ENCODE measurements at places on chromosomes 1 and 21. TPM values are rescaled to one million over a fixed set of nuclear protein-coding genes. Genes with fewer than 3 reads are reported as not detected.

Gene CHI3L2
- 0.82 TPM for total RNA-seq

DNA sequence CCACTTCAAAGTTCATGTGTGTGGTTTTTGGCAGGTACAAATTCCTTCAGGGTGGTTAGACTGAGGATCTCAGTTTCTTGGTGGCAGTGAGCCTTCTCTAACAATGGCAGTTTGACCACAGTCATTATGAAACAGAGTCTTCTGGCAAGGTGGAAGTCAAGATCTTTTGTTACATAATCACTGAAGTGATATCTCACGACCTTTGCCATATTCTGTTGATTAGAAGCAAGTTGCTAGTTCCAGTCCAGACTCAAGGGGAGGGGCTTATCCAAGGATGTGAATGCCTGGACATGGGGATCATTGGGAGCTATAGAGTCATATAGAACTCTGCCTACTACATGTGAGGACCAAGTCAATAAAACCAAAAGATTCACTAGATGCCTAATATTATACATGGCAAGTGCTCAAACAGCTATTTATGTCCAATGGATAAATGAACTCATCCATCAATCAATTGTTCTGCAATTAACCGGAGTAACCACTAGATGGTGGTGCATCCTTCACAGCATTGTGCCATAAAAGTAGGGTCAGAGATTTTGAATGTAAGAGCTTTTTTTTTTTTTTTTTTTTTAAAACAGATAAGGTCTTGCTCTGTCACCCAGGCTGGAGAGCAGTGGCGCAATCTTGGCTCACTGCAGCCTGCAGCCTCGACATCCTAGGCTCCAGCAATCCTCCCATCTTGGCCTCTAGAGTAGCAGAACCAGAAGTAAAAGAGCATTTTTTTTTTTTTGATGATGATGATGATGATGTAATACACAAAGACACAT lies 131.9 kb downstream of the CRB1 start:
- no peaks in the 10 kb centered on the region for H3K4me1 ChIP-seq
- H3K36me3 ChIP-seq, result no peaks in the 10 kb centered on the region
- no peak overlapping the region for H3K4me3 ChIP-seq
- H3K27me3 ChIP-seq, result no peaks in the 10 kb centered on the region

GRCh38 chr1:236508593-236509027 lies 15.2 kb upstream of the LGALS8 start:
- no peak overlapping the region for H3K4me3 ChIP-seq
- no peaks in the 10 kb centered on the region for H3K4me1 ChIP-seq
- H3K27me3 ChIP-seq, result no peaks in the 10 kb centered on the region
- DNase-seq, result no peak
- H3K36me3 ChIP-seq, result no peaks in the 10 kb centered on the region

- DNase-seq, result peak; percentile 35
- peaks cover 11% of the 10 kb centered on the region for H3K4me1 ChIP-seq
- peak overlapping the region; percentile 77 for H3K27ac ChIP-seq
- H3K4me3 ChIP-seq, result no peak overlapping the region
- peaks cover 11% of the 10 kb centered on the region for H3K27me3 ChIP-seq
- H3K36me3 ChIP-seq, result no peaks in the 10 kb centered on the region
Measured at GRCh38 chr1:3352299-3352951, 102.0 kb upstream of the ARHGEF16 start.

DNA sequence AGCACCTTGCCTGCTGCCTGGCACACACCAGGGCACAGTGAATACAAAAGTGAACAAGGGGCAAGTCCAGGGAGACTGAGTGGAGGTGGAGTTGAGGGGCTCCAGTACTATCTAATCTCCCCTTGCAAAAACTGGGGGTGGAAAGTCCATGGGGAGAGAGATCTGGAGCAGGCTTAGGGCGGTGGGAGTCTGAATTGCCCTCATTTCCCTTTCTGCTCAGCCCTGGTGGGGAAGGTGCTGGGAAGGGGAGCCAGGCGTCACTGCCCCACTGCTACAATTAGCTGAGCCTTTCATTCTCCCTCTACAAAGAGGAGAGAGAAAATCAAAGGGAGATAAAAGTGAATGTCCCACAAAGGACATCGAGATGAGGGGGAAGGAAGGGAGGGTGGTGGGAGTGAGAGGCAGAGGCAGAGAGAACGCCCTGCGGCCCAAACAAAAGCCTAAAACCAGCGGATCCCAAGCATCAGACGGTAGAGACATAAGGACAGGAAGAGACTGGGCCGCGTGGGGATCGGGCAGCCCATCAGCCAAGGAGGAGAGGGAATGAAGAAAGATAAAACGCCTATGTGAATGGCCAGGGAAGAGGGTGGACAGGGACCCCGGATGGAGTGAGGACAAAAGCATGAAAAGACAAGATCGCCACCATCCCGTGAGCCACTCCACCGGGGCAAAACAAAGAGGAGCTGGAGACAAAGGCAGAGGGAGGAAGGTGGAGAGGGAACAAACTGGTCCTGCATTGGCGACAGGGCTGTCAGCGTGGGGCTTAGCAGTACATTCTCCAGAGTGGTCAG lies 46.8 kb upstream of the SOX13 start:
- H3K36me3 ChIP-seq, result no peaks in the 10 kb centered on the region
- H3K27me3 ChIP-seq, result no peaks in the 10 kb centered on the region
- H3K4me3 ChIP-seq, result no peak overlapping the region
- H3K27ac ChIP-seq, result no peak overlapping the region
- no peaks in the 10 kb centered on the region for H3K4me1 ChIP-seq

DNA sequence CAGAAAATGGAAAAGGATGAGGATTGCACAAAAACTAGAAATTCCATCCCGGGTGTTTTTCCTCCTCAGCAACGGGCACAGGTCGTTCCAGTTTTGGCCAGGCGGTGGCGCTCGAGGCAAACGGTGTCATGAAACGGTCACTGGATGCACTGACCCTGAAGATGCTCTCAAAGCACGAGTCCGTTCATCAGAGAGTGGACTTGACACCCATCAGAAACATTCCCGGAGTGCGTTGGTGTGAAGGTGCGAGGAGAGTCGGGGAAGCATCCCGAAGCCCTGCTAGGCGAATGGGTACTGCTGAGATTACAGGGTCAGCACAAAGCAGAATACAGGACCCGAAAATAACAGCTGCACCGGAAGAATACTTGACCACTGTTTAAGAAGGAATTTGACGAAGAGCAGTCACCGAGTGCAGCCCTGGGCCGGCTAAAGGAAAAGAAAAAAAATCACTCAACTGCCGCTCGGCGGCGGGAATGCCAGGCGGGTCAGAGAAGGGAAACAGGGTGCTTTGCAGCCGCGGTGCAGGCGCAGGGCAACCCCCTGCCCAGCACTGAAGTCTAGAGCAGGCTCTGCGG lies 71.7 kb upstream of the ETS2 start:
- no peaks in the 10 kb centered on the region for H3K36me3 ChIP-seq
- peak overlapping the region; percentile 28 for H3K27ac ChIP-seq

DNA sequence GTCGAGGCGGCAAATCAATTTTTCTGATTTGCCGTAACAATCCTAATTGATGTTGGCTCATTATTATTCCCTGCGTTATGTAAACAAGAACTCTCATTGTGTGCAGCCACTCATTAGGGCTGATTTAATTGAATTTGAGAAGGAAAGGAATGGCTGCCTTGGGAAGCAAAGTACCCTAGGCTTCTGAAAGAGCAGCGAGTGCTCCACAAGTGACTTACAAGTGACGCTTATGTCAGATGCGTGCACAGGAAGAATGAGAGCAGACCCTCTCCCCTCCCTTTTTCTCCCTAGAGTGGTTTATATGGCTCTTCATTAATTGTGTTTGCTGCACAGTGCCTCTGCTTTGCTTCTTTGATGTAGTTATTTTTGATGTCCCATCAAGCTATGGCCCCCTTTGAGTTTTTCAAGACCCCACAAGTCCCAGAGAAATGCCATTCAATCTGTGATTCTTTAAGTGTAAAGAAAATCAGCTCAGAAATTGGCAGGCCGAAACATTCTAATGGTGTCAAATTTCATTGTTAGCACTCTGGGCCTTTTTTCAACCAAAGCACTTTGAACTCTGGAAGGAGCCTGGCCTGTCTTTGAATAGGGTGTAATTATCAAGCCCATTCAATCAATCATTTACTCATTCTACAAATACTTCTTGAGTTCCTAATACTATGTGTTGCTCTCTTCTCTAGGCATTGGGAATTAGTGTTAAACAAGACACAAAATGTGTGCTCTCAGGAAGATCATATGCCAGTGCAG lies 86.8 kb upstream of the VAV3 start:
- DNase-seq, result no peak
- no peak overlapping the region for H3K27ac ChIP-seq
- H3K36me3 ChIP-seq, result no peaks in the 10 kb centered on the region

GRCh38 chr1:66274634-66275033 lies 259.3 kb upstream of the SGIP1 start:
- peaks cover 9% of the 10 kb centered on the region for H3K4me1 ChIP-seq
- H3K27ac ChIP-seq, result no peak overlapping the region
- H3K27me3 ChIP-seq, result no peaks in the 10 kb centered on the region

Measured in prostate gland (tissue), 2 donors.